HEK293T (cell line): ENCODE measurements at places on chromosomes 4 and X.

DNA sequence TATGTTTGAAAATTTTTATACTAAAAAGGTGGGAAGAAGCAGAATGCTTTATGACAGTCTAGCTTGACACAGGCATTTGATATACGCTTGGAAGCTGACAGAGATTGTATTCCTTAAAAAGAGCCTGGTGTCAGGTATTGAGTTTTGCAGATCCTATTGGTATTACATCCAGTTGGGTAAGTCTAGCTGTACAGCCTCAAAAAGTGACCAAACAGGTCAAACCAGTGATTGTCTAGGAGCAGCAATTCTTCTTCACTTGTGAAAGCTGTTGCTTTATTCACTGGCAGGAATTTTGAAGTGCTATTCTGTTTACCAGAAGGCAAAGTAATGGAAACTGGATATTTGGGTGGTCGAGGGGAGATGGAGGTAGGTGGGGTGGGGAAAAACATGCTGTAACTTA is 77.5 kb downstream of the UCHL1 start:
- no peak for DNase-seq

DNA sequence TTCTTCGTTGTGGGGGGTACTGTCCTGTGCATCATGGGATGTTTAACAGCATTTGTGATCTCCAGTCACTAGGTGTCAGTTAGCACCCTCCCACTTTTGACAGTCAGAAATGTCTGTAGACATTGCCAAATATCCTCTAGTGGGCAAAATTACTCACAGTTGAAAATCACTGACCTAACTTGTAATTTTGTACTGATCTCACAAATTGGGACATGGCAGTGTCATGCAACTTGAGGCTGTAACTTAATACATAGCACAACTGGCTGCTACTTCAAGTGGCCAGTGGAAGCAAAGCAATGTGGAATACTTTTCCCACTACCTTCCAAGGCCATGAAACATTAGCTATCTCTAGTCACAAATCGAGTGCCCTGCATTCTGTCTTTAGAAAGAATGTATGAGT is 23.2 kb upstream of the TSPAN7 start:
- no peak for DNase-seq

DNA sequence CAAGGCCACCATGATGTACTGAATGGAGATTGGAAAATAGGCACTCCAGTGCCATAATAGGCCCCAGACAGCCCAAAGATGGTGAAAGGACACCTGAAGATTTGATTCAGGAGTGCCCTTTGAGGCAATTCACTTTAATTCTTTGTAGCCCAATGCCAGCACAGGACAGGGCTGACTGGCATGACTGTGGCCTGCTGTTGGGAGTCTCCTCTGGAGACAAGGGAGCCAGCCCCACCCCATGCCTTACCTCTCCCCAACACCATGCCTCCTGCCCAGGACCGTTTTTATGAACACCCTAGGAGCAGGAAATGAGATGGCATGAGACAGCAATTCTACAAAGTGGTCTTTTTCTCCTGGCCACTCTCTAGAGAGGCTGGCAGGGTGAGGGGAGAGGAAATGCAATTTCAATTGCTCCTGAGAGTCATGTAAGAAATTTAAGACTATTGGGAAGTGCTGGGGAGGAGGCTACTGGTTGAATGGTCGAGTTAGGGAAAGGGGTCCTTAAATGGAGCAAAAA is 94.2 kb upstream of the MAMLD1 start:
- no peak for DNase-seq

GRCh38 chrX:103002576-103002975 is 61.4 kb downstream of the BEX1 start:
- no peak for DNase-seq

- no peak for DNase-seq
These were observed 28.6 kb upstream of the USP46 start for GRCh38 chr4:52687696-52688095.

GRCh38 chr4:77773101-77773500 is 46.1 kb downstream of the CNOT6L start:
- no peak for DNase-seq

GRCh38 chr4:170674176-170674575 is 584.4 kb upstream of the AADAT start:
- no peak for DNase-seq

DNA sequence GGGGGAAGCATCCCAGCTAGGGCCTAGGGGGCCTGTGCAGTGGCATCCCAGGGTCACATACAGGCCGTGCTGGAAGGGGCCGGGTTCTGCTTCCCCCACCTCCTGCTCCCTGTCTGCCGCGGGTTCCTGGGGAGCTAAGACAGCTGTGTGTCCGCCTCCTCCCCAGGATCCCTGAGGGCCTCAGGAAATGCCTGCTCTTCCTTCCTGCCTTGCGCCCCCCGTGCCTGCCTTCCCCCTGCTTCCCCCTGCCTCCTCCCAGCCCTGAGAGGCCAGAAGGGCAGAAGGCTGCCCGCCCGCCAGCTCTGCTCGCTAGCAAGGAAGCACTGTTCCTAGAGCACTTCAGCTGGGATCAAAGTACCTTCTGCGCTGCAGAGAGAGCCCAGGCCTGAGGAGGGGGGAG is 2.9 kb upstream of the BGN start:
- no peak for DNase-seq

DNA sequence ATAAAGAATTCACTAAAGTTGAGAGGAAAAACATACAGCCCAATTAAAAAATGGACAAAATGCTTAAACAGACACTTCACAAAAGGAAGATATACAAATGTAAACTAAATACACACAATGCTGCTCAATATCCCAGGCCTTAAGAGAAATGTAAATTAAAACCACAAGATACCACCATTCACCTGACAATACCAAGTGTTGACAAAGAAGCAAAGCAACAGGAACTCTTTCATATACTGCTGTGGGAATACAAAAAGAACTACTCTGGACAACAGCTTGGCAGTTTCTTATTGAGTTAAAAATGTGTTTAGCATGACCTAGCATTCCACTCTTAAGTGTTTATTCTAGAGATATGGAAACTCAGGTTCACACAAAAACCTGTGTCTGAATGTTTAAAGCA is 71.3 kb downstream of the ABCB7 start:
- DNase-seq = no peak

DNA sequence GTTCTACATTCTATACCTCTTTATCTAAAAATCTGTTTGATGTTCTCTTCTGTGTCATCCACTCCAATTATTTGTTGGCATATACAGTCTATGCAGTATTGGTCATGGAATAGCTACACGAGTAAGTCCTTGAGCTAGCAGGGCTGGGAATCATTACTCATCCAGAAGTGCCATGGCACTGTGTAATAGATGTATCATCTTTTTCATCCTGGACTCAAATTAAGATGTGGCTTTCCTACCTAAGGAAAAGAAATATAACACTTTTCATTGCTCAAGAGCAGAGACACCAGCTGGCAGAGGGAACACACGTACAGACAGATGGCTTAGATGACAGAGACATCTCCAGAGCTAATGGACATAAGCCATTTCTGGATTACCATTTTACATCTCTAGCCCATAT is 159.8 kb downstream of the FAM13A start:
- no peak for DNase-seq

- no peak for DNase-seq
These were observed 91.5 kb upstream of the SCOC start for GRCh38 chr4:140281828-140282552.

- DNase-seq = no peak
These were observed 7.1 kb upstream of the RGS12 start for GRCh38 chr4:3285558-3286334.

DNA sequence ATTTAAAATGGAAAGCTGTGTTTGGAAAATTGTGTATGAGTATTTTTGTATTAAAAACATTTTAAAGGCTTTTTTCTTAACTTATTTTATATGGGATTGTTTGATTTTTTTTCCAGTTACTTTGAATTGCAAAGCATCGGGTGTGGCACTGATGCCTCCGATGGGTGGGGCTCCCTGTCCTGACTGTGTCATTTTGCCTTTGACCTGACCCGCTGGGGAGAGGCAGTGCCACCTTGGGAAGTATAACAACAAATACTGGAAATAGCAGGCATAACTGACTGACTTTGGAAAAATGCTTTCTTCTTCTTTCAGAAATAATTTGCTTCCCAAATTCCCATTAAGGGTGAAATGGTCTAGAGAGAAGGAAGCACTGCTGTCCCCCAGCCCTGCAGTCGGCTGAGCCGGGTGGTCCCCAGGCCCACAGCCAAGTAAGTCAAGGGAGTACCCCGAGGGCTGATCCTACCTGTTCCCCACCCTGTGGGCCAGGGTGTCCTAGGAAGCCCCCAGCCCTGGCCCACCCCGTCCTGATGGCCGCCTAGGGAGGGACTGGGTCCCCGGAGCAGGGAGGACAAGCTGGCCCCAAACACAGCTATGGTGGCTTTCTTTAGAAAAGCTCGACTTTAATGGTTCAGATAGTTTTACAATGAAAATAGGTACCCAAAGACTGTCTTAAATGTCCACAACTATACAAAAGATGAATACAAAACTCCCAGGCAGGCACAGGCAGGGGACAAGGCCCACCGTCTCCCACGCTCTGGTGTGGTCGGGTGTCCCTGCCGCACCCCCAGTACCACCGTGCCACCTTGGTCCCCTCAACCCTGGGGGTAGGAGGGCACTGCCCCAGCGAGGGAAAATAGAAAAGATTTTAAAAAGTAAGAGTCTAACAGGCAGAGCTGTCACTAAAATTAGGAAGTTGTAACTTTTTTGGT is 26.4 kb downstream of the NELFA start:
- DNase-seq = no peak

- no peak for DNase-seq
These were observed 51.7 kb downstream of the ATP11C start for GRCh38 chrX:139881130-139881529.

DNA sequence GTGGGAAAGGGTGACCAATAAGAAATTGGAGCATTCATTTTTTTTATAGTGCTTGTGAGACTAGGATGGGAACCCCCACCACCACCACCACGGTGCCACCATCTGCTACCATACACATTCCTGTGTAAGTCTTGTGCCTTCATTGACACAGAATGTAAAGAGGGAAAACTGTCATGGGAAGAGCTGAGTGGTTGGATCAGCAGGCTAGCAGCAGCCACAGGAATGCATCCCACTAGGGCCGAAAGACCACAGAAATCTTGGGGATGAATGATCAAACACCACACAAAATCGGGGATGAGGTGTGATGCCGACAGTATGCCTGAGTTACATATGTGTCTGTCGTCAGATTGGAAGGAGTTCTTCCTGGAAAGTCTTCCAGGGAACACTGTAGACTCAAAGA is 69.2 kb downstream of the SRPX start:
- no peak for DNase-seq

- no peak for DNase-seq
These were observed 141.2 kb upstream of the INTU start for GRCh38 chr4:127491571-127491970.

GRCh38 chr4:182795446-182796238 is 121.5 kb downstream of the DCTD start:
- DNase-seq = no peak

DNA sequence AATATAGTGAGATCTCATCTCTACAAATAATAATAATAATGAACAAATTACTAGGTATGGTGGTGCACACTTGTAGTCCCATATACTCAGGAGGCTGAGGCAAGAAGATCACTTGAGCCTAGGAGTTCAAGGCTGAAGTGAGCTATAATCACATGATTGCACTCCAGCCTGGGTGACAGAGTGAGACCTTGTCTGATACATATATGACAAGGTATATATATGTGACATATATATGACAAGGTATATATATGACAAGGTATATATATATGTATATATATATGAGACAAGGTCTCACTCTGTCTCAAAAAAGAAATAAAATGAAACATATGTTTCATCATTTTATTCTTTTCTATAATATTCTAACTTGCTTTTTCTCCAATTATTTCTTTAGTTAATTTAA is 278.1 kb upstream of the TET2 start:
- no peak for DNase-seq

DNA sequence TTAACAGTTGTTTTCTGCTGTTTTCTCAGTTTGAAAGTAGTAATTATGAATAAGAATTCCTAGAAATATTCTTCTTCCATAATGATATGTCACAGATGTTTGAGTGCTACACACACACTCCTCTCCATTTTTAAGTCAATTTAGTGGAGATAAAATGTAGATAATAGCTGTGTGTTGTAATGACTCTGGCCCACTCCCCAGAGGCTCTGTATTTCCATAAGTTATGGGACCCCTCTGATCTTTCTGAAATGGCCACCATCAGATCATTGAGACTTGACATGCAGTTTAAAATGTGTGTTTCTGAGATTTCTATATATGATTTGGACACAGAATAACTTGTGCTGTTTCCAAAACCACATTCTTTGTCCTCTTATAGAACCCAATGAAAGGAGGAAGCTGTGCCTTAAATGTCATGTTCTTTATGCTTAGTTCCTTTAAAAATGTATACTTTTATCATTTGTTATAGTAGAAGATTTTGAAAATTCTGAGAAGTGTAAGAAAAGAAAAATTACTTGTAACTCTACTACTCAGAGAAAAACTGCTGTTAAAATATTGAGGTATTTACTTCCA is 46.4 kb downstream of the GAB1 start:
- no peak for DNase-seq

GRCh38 chrX:64186974-64187761 is 18.3 kb downstream of the AMER1 start:
- no peak for DNase-seq

- DNase-seq = no peak
These were observed 317.9 kb downstream of the LDB2 start for GRCh38 chr4:16580514-16580913.

- DNase-seq = no peak
These were observed 877.3 kb upstream of the INTU start for GRCh38 chr4:126755506-126755905.

DNA sequence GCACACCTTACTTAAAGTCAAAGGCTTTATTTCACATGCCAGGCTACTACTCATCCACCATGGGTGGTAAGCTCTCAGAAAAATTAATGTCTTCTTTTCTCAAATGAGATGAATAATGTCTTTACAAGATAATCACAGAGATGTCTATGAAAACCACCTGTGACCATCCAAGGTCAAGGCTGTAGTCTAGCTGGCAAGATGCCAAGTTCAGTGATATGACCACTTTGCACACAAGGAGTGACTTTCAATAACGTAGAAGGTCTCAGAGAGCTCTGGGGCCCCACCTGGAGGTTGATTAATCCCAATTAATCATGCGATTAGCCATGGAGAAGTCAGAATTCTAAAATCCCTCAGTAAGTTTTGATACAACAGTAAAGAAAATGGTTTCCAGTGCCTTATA is 20.5 kb downstream of the ANOS1 start:
- no peak for DNase-seq

DNA sequence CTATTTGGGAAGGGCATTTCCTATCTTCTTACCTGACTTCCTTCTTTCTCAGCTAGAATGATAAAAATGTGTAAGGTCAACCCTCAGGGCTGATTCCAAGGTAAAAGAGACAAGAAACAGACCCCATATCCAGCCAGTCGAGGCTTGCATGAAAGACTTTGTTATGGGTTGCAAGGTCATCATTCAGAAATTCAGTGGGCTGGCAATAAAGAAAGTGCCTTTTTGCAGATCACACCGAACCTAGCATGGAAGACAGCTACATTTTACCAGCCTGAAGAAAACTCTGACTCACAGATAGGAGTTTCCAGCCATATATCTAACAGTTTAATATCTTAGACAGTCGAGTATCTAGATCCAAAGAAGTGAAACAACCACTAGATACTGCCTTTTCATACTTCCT is 87.4 kb downstream of the PDGFC start:
- no peak for DNase-seq

- no peak for DNase-seq
These were observed 5.2 kb upstream of the SMIM10L2A start for GRCh38 chrX:135416546-135416945.

- no peak for DNase-seq
These were observed 156.1 kb downstream of the FRAS1 start for GRCh38 chr4:78213218-78213617.
